Endodermal cell (in vitro differentiated cells): ENCODE measurements at places on chromosomes 5 and 9.

DNA sequence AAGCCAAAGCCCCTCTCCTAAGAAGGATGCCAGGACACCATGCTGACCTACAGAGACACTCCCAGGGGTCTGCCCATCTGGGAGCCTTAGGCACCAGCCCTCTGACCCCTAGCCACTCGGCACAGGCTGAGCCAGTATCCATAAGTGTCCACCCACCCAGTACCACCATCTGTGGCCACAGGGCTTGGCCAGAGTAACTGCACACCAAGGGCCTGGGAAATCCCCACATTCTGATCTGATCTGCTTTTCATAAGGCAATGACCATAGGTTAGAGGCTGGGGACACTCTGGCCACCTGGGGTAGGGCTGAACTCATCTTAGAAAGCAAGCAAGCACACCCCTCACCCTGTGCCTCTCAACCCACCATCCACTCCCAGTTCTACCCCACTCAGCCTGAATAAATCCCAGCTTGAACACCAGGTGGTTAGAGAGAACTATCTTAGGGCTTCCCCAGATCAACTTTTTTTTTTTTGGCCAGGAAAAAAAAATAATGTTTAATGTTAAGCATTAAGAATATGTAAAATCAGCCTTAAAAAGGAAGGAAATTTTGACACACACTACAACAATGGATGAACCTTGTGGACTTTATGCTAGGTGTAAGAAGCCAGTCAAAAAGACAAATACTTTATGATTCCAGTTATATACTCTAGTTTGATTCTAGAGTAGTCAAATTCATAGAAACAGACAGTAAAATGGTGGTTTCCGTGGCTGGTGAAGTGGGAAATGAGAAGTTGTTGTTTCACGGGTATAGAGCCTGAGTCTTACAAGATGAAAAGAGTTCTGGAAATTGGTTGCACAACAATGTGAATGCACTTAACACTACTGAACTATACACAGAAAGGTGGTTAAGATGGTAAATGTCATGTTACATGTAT lies 6.2 kb downstream of the GNPDA1 start:
- no peak overlapping the region for H3K27ac ChIP-seq
- no peaks in the 10 kb centered on the region for H3K4me1 ChIP-seq
- no peak for DNase-seq

GRCh38 chr9:133340916-133341315 lies 4.9 kb upstream of the SURF6 start:
- peaks cover 61% of the 10 kb centered on the region for H3K36me3 ChIP-seq
- DNase-seq, result no peak
- no peak overlapping the region for H3K4me3 ChIP-seq
- no peaks in the 10 kb centered on the region for H3K27me3 ChIP-seq

DNA sequence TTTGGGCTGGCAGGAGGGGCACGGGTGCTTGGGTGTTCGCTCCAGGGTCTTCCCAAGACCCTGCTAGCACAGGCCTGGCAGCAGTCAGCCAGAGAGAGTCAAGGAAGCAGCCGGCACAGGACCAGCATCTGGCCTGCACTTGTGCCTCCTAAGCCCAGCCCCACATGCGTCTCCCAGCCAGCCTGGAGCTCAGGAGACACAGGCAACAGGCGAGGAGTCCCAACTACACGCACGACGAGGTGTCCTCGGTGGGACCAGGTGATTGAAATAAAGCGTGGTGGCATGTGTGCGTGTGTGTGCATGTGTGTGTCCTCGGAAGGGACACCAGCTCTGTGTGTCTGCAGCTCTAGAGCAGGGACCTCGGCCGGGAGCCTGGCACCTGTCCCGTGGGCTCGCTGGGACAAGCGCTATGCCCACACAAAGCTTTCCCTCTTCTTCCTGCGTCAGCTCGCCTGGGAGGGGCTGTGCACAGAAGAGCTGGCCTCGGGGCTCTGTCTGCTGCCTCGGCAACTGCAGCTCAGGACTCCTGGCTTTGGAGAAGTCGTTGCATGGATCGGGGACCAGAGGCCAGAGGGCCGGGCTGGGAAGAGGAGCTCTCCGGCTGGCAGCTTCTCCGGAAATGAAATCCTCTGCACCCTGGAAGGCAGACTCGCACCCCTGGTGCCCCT lies 14.7 kb upstream of the SLC9A3 start:
- no peaks in the 10 kb centered on the region for H3K27me3 ChIP-seq
- no peak for DNase-seq
- H3K4me1 ChIP-seq, result peaks cover 3% of the 10 kb centered on the region
- H3K36me3 ChIP-seq, result no peaks in the 10 kb centered on the region
- no peak overlapping the region for H3K4me3 ChIP-seq
- no peak overlapping the region for H3K27ac ChIP-seq

DNA sequence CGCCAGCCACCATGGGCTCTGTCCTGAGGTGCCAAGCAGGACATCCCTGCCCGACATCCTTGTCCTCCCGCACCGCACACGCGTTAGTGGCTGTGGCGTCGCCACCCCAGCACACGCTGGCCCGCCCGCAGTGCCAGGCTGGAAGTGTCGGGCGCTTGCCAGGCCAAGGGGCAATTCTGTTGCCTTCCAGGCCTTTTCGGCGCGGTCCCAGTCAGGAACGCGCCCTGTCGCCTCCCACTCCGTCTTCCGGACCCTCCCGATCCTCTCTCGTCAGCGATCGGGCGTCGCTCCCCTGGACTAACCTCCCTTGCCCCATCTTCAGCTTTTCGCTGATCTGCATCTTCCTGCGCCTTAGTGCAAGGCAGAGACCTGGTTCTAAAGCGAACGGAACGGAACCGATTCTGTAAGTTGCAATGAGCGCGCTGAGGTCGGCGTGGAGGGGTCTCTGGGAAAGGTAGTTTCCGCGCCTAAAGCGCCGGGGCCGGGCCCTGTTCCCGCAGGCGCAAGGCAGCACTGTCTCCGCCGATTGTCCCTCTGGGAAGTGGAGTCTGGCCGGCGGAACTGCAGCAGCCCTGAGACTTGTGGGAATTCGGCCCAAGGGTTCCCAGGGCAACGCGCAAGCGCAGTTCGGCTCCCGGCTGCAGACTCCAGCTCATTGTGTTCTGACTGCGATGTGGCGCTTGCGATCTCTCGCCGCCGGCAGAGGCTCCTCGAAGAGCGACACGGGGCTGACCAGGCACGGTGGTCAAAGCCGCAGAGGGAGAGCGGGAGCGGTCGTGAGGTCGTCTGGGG lies at the start of gene ZNF454:
Gene ZNF454 (plus strand): TSS at position 630 of the 792 bp plus-strand sequence. CDS start 1,594 bp downstream, outside the sequence.
- no peaks in the 10 kb centered on the region for H3K27me3 ChIP-seq
- no peak within 1 kb of the TSS for H3K27ac ChIP-seq
- no peaks in the 10 kb centered on the region for H3K36me3 ChIP-seq
- H3K4me3 ChIP-seq, result peak within 1 kb of the TSS; percentile 68

- no peak overlapping the region for H3K4me3 ChIP-seq
- peaks cover 4% of the 10 kb centered on the region for H3K4me1 ChIP-seq
- H3K27me3 ChIP-seq, result no peaks in the 10 kb centered on the region
- peaks cover 10% of the 10 kb centered on the region for H3K36me3 ChIP-seq
- DNase-seq, result no peak
- H3K27ac ChIP-seq, result no peak overlapping the region
Observed at GRCh38 chr5:10360686-10361085, 7.2 kb downstream of the MARCHF6 start.
